ENCODE measurements at places on chromosomes 2 and 18. TPM values are rescaled to one million over a fixed set of nuclear protein-coding genes. Genes with fewer than 3 reads are reported as not detected.

The FAM124B gene
- polyA plus RNA-seq = 0.80 TPM

The SULT1C4 gene
- polyA plus RNA-seq = 1.1 TPM

The CBLN2 gene
- 0.80 TPM for polyA plus RNA-seq

The RUFY4 gene
- 0.17 TPM for polyA plus RNA-seq

The ASTL gene
- polyA plus RNA-seq = 0.58 TPM

The SCN7A gene
- polyA plus RNA-seq = 3.3 TPM

The CXCR1 gene
- 0.61 TPM for polyA plus RNA-seq

The NPAS2 gene
- polyA plus RNA-seq = 20.4 TPM

The MAP3K20 gene
- 25.3 TPM for polyA plus RNA-seq

The HOXD1 gene
- 1.8 TPM for polyA plus RNA-seq

The HOXD9 gene
- polyA plus RNA-seq = 8.2 TPM

The ACMSD gene
- polyA plus RNA-seq = 0.25 TPM

The KCNG2 gene
- 0.50 TPM for polyA plus RNA-seq

The REEP1 gene
- 112 TPM for polyA plus RNA-seq

The LCT gene
- polyA plus RNA-seq = 0.22 TPM

The C2orf49 gene
- 28.5 TPM for polyA plus RNA-seq

The TAF4B gene
- polyA plus RNA-seq = 11.6 TPM

The TP53I3 gene
- polyA plus RNA-seq = 70.4 TPM

The REG1B gene
- polyA plus RNA-seq = not detected
